NCI-H187 (cell line): ENCODE measurements at places on chromosomes 7 and 10.

GRCh38 chr10:15444105-15445005, 73.3 kb upstream of the FAM171A1 start:
- DNase-seq: no peak

DNA sequence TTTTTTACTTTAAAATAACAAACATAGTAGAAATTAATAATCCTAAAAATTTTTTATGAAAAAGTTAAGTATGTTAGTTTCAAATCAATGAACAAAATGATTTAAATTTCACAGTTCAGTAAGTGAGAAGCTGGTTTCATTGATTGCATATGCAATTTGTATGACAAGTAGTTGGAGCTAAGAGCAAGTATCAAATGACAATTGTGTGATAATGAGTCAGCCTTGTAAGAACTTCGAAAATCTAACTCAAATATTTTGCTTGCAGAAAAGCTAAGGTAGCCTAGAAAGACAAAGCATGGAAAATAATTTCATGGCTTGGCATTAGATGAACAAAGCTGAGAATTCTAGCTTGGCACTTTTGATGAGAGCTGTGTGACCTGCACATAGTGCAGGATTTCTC, 111.5 kb downstream of the HDAC9 start:
- DNase-seq: no peak

GRCh38 chr7:30625283-30625682, 30.6 kb downstream of the GARS1 start:
- DNase-seq: no peak

DNA sequence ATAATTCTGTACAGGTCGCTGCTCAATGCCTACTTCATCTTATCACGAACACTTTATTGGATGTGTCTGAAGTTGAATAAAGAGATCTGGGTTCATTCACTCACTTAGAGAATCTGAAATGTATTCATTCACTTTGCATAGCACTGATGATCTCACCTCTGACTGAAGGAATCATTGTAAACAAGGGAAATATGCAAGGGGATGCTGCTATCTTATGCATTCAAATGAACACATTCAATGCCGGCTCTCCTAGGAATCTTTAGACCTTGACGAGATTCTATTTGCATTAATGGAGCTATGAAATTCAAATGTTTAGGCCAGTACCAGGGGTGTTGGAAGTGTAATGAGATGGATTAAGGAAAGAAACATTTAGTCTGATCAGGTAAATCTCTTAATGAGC, 200.6 kb upstream of the COBL start:
- DNase-seq: no peak

DNA sequence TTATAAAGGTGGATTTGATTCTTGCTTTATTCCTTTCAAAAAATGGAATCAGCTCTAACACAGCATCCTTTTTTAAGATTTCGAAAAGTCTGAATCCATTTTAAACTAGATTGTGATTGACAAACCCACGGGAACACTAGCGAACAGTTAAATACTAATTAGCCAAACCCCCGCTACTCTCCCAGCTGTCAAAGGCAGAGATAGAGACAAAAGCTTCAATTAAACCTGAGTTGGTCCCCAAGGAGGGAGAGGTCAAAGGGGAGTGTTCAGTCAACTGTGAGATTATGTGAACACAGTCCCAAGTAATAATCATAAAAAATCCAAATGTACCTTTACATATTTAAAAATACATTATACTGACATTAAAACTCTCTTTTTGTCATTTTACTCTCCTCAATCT, 65.7 kb upstream of the TBX20 start:
- DNase-seq: no peak
